ENCODE measurements at places on chromosomes 6 and 20.
A peak's percentile ranks its signal among the peaks of the same experiment; 100 is the strongest.

DNA sequence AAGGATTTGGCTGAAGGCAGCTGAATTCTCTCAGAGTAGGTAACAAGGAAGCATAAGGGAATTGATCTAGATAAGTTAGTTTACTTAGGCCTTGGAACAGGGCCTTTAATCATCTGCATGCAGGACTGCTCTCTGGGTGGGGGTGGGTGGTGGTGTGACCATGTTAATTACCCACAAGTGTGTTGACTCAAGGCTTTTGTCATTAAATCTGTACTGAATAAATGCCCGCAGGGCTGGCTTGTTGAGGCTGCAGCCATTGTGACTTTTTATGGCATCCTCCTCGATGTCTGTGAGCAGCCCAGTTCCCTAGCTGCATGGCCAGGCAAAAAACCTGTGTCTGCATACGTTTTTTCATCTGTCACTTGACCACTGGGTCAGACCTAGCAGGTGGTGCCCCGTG lies 63.5 kb upstream of the ASCC3 start:
- DNase-seq = no peak

- DNase-seq = no peak
Measured at GRCh38 chr6:147508866-147509608, 547 bp downstream of the SAMD5 start.

DNA sequence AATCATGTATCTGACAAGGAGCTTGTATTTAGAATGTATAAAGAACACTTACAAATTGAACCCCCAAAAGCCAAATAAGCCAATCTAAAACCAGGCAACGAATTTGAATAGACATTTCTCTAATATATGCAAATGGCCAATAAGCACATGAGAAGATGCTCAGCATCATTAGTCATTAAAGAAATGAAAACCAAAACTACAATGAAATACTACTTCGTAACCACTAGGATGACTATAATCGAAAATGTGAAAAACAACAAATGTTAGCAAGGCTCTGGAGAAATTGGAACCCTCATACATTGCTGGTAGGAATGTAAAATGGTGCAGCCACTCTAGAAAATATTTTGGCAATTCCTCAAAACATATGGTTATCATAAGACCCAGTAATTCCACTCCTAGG lies 105.8 kb upstream of the TOP1 start:
- no peak for DNase-seq

- no peak for DNase-seq
Measured at GRCh38 chr6:111921103-111921502, 47.9 kb upstream of the FYN start.

GRCh38 chr6:25312703-25313102 lies 33.5 kb downstream of the CARMIL1 start:
- no peak for DNase-seq

DNA sequence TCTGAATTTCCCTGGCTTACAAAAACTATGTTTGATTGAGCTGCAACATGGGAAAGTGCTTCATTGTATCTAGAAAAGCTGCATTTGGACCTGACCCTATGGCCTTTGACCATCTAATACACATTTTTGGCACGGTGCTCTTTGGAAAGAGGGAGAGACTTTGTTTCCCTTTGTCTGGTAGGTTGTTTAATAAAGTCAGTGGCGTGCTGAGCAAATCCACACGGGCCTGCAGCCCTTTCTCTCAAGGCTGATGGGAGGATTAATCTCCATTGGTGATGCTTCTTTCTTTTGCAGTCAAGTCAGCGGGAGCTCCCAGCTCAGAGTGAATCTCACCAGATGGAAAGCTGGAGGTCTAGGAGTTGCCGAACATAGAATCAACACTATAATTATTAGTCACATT lies 314.7 kb upstream of the CNR1 start:
- no peak for DNase-seq

DNA sequence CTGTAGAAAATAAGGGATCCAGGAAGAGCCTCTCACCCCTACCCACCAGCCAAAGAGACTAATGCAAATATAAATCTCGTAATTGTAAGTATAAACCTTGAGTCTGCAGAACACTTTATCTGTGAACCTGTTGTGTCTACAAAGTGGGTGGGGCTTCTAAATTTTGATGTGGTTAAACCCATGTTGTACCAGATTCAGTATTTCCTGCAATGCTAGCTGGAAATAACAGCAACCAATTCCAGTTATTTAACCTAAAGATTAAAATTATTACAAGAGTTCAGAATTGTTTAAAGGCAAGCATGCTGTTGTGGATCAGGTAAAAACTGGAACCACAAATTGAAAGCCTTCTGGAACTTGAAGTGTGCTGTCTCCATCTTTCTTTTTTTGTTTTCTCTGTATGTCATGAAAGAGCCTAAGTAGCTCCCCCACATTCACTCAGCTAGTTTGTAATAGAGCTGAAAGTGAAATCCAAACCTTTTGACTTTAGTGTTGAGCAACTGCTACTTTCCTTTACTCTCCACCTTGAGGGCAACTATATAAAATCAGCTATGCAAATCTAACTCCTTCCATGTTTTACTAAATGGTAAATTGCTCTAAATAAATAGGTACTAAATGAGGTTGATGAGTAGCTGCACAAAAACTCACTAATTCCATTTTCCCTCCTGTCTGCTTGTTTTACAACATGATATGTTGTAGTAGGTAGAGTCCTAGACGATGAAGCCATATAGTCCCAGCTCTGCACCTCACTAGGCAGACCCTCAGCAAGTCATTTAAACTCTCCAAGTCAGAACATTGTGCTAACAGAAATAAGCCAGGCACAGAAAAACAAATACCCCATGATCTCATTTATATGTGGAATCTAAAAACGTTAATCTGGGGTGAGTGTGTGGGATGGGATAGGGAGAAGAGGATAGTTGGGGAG lies 17.9 kb upstream of the THEMIS start:
- no peak for DNase-seq

GRCh38 chr6:111586554-111586953 lies 19.1 kb downstream of the TRAF3IP2 start:
- DNase-seq = no peak

- DNase-seq = no peak
Measured at GRCh38 chr20:18638768-18639167, 50.9 kb downstream of the DTD1 start.

GRCh38 chr6:65706436-65706835 lies 590 bp downstream of the EYS start:
- DNase-seq = no peak

GRCh38 chr20:58889798-58890517 lies 37.4 kb downstream of the GNAS start:
- no peak for DNase-seq

DNA sequence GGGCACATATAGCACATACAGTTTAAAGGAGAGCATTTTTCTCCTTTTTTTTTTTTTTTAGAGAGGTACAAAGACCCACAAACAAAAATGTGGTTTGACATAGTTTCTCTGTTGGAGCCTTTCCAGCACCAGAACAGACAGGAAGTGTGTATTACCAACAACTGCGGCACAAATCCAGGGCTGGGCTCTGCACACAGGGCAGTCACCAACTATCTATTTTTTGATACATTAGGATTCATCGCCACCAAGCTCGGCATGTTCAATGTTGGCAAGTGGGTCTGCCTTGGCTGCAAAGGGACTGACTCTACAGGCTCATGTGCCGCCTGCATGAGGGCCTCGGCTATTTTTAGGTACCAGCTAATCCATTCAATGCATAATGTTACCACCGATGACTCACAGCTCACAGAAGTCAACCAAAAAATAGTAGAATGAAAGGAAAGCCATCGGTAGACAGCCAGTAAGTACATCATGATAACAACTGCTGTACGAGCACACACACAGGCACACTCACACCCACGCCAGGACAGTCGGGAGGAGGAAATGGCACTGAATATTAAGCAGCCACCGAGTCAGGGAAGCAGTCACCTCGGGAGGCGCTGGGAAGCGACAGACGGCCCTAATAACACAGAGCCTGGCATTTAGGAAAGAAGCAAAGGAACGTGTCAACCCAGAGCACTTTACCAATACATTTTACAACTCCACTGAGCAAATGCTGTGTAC lies 81.6 kb downstream of the GMPR start:
- peak; percentile 30 for DNase-seq

DNA sequence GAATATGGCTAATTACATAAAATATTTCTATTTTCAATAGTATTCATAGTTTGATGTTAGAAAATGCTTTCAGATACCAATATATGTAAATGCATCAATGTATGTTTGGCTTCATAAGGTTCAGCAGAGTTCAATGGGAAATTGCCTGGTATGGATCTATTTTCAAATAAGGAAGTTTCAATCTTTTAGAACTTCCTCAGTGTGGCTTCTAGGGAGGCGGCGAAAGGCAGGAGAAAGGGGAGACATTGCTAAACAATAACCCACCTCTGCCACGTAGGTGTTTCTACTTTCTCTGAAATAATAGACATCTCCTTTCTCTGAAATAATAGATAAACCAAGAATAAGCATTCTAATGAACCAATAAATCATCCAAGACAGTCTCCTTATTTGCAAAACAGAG lies 237.7 kb upstream of the RAB32 start:
- no peak for DNase-seq

GRCh38 chr6:156943166-156943565 lies 166.0 kb downstream of the ARID1B start:
- DNase-seq = no peak

DNA sequence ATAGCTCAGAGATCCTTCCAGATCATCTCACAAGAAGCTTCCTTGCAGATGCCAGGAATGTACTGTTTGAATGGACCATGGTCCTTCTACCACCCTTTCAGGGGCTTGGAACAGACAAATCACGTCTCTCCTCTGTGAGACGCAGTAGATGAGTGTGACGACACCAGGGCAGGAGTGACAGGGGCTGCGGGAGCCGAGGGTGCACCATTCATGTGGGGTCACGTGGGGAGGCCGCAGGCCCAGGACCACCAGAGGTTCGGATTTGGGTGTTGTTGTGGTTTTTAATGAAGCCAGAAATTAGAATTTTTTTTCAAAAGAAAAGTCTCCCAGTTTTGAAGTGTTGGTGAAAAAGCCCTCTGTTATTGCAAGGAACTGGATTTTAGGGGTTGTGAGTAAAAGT lies 79.2 kb downstream of the PREX1 start:
- DNase-seq = no peak

DNA sequence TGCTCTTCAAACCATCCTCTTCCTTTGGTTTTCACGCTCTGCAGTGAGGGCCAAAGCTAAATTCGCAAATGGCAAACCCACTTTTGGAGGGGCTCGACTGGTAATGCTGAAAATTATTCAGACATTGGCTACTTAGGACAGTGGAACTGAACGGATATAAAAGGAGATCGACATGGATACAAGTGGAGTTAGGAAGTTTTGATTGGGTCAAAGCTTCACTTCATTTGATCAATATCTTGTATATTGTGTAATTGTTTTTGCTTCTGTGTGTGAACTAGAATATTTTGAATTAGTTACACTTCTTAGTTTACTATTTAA lies 1.2 kb downstream of the FAM8A1 start:
- no peak for DNase-seq

DNA sequence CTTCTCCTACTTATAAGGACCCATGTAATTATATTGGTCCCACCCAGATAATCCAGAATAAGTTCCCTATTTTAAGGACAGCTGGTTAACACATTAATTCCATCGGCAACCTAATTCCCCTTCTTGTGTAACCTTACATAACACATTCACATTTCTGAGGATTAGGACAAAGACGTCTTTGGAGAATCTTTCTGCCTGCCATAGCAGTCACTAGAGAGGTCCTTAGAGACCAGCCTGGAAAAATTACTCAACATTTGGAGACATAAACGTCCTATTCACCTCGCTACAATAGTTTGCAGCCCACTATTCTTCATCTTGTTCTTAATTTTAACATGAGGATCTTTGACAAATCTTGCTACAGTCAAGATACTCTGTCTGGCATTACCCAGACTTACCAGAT lies 100.1 kb downstream of the MAFB start:
- DNase-seq = no peak

DNA sequence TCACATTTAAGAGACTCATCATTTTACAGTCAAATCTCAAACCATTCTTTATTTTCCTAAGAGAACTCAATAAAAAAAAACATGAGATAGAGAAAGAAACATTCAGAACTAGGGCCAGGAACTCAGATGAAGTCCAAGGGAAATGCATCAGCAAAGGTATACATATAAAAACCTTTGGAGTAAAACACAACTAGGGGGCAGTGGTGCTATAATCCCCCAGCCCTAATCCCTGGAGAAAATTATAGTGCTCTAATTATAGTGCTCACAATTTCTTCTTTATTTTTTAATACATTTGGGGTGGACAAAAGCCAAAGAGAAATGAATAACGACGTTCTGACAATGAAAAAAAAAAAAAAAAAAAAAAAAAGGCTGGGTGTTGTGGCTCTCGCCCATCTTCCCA lies 100.6 kb upstream of the EMILIN3 start:
- no peak for DNase-seq

GRCh38 chr6:169079650-169080049 lies 174.0 kb downstream of the THBS2 start:
- no peak for DNase-seq

DNA sequence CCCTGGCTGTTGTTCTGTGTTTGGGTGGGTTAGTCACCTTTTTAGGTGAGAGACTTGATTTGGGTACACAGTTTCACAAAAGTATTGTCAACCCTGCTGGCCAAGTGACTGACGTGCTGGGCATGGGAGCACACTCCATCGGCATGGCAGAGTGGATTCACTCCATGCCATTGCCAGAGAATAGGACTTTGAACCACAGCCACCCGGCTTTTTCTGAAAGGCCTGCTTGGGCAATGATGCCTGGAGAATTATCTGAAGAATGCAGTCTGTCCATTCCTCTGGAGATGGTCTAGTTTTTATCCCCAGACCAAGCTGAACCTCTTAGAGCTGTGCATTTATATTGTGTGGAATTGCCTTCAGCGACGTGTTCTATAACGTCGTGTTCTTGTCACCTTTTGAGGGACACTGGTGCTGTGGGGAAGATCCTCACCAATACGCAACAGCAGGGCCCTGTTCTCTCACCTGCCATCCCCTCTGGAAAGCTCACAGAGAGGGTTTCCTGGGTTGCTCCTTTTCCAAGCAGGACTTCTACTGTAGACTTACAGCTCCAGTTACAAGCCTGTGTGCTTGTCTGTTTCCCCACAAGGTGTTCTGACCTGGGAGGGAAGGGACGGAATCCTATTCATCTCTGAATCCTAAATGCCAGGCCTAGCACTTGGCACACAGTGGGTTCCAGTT lies 183.4 kb upstream of the AKAP12 start:
- DNase-seq = no peak

- no peak for DNase-seq
Measured at GRCh38 chr6:163405412-163406309, 8.9 kb upstream of the QKI start.

DNA sequence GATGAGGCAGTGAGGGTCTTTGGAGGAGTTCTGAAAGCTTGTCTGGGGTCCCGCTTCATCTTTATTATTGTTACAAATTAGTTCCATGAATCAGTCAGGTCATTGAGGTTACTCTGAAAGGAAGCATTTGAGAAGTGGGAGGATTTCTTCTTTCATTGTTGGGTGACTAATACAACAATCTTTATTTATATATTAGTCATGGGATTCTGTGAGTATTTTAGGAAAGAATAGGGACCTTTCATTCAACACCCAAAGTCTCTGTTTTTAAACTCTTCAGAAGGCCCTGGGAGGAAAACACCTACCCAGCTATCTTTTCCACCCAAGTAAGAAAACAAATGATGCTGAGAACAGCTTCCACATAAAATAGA lies 98.3 kb downstream of the SOD2 start:
- no peak for DNase-seq

GRCh38 chr6:140370976-140371870 lies 996.8 kb upstream of the CITED2 start:
- DNase-seq = no peak

GRCh38 chr20:40339661-40340449 lies 349.2 kb downstream of the MAFB start:
- no peak for DNase-seq

GRCh38 chr20:21136015-21136732 lies 10.3 kb downstream of the KIZ start:
- DNase-seq = no peak

- DNase-seq = no peak
Measured at GRCh38 chr20:25072226-25072811, 9.6 kb downstream of the VSX1 start.
